ENCODE measurements at places on chromosomes 12 and 14.

DNA sequence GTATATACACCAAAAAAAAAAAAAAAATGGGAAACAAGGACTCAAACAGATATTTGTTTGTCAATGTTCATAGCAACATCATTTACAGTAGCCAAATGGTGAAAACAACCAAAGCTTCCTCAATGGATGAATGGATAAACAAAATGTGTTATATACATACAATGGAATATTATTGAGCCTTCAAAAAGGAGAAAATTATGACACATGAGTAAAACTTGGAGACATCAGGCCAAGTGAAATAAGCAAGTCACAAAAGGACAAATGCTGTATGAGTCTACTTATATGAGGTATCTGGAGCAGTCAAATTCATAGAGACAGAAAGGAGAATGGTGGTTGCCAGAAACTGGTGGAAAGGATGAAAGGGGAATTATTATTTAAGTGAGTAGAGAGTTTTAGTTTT is 7.8 kb downstream of the RNASE9 start:
- DNase-seq = no peak

DNA sequence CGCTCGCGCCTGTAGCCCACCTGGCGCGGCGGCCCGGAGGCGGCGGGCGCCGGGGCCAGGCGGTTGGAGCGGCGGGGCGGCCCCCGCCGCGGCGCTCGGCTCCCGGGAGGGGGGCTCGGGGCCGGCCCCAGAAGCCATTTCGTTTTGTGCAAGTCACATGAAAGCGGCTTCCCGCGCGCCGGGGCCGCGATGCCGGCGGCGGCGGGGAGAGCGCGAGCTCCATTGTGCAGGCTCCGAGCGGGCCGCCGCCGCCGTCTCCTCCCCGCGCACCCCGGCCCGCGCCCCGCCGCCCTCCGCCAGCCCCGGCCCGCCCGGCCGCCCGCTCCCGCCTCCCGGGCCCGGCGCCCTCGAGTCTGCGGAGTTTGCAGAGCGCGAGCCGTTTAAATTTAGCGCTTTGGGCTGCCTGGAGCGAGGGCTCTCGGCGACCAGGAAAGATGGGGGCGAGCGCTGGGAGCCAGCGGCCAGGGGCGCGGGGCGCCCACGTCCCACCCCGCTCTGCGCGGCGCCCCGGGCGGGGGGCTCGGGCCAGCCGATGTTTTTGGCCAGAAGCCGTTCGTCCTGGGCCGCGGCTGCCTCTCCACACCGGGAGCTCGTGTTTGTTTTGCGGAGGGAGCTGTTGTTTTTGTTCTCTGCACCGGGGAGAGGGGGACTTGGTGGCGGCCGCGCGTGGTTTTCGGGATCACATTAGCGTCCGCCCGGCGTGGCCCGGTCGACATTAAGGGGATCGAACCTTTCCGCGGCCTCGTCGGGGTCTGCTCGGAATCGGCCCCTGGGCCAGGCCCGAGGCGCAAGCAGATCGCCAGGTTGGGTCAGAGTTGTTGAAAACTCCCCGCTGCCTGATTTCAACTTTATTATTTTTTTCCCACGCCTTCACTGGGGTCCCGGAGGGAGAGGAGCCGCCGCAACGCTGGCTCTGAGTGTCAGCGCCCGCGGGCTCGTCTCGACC is 982 bp downstream of the BCL7A start:
- peak; percentile 58 for DNase-seq

DNA sequence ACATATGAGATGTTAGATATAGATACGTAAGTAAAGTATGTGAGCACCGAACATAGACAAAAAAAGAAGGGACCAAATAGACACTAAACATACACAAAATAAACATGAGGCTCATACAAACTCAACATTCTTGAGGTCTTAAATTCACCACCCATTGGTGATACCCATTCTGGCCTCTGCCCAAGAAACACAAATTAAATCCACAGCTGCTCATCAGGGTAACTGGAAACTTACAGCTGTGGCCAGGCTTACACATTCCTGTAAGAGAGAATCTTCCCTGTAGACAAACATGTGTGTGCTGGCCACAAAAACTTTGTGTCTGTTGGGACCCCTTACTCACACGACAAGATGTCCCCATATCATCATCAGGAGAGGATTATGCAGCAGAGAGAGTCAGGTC is 22.4 kb downstream of the MAGOHB start:
- DNase-seq = no peak

GRCh38 chr14:61395115-61395725 is 73.8 kb downstream of the PRKCH start:
- DNase-seq = no peak

GRCh38 chr12:102562836-102563425 is 82.6 kb upstream of the IGF1 start:
- DNase-seq = no peak

GRCh38 chr12:107135177-107135576 is 41.8 kb upstream of the CRY1 start:
- DNase-seq = no peak

DNA sequence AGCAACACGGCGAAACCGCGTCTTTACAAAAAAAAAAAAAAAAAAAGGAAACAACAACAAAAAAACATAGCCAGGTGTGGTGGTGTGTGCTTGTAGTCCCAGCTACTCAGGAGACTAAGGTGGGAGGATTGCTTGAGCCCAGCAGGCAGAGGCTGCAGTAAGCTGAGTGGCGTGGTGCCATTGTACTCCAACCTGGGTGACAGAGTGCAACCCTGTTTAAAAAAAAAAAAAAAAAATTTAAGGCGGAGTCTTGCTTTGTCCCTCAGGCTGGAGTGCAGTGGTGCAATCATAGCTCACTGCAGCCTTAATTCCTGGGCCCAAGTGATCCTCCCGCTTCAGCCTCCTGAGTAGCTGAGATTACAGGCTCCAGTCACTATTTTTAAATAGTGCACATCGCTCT is 18.2 kb upstream of the FIGNL2 start:
- no peak for DNase-seq

GRCh38 chr14:20143911-20144310 is 5.3 kb downstream of the OR4N5 start:
- no peak for DNase-seq

- DNase-seq = no peak
Observed at GRCh38 chr14:64623554-64624165, 73.9 kb downstream of the PPP1R36 start.

- DNase-seq = no peak
Observed at GRCh38 chr14:101496776-101497683, 64.3 kb upstream of the DIO3 start.

- DNase-seq = no peak
Observed at GRCh38 chr12:124159655-124160054, 135.2 kb upstream of the RFLNA start.

DNA sequence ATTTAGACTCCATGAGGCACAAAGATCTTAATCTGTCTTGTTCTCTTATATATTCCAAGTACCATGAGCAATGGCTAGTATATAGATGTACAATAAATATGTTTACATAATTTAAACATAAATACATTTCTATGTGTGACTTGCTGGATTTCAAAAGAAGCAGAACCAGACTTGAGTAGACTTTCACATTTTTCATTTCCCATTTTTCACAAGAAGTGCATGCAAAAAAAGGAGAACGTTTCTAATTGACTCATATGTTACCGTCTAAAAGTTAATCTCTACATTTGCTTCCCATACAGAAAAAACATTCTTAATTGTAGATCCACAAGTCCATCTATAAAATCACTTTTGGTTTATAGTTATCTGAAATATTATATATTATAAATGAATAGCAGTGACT is 256.5 kb upstream of the USP15 start:
- DNase-seq = no peak

DNA sequence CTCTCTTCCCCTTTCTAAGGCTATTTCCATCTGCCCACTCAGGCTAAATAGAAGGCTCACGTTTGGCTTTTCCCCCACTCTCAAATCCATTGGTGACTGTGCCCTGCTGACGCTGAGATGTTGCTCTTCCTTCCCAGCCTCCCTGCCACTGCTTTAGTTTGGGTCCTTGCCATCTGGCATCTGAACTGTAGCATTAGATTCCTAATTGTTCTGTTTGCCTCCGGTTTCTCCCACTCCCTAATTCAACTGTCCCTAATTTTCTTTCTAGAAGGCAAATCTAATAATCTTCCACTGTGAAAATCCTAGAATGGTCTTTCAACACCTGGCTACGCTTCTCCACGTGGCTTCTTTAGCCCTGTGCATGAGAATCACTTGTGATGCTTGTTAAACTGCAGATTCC is 37.6 kb upstream of the SMOC1 start:
- DNase-seq = no peak

- no peak for DNase-seq
Observed at GRCh38 chr14:67228325-67228984, 12.8 kb upstream of the PALS1 start.

GRCh38 chr14:104419865-104420505 is 159.6 kb upstream of the C14orf180 start:
- DNase-seq = peak; percentile 3

DNA sequence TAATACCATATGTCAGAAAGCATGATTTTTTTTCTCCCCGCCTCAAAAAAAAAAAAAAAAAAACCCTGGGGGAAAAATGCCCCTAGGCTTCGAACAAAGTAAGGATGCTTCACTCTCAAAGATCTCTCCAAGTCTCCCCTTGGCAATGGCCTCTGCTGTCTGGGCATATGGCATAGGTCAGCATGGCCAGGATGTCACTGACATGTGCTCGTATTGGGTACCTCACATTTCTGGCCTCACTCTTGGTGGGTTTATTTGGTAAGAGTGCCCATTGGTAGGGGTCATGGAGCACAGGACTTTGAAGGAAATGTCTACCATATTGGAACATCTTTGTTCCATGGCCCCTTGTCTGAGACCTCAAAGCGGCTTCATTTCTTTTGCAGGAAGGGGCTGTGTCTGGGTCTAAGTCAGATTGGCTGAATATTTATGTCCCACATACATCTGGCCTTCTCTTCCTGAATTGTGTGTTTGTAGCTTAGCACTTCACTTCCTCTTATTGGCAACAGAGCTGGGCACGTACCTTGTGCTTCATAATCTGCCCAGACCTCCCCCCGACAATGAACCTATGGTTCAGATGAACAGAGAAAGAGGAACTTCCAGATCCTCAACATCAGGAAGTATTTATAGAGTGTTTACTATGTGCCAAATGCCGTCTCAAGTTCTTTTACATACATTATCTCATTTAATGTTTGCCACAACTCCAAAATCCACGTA is 36.3 kb upstream of the OAS1 start:
- no peak for DNase-seq

DNA sequence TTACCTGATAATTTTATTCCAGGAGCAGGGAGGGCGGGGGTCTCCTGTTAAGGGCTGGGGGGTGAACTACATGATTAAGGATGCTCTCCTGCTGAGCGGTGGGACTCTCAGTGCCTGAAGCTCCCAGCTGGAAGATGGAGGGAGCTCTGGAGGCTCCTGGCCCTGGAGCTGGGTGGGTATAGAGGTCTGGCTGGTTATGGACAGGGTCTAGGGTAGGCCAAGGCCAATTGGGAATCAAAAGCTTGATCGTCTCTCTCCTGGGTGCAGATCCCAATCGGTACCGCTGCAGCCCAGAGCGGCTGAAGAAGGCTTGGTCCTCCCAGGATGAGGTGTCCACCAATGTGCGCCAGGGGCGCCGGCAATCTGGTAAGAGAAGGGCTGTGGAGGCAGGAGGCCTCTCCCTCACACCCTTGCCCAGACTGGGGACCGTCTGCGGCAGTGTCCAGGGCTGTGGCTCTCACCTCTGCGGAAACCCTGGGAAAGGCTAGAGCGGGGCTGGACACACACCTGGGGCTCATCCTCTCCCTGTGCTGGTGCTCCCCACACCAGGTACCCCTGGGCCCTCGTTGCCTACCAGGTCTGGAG is 28.4 kb downstream of the PLEKHG3 start:
- DNase-seq = no peak

- DNase-seq = no peak
Observed at GRCh38 chr12:38912116-38912515, 6.7 kb upstream of the CPNE8 start.

- DNase-seq = peak; percentile 87
Observed at GRCh38 chr14:98931911-98932310, 340.1 kb downstream of the BCL11B start.

DNA sequence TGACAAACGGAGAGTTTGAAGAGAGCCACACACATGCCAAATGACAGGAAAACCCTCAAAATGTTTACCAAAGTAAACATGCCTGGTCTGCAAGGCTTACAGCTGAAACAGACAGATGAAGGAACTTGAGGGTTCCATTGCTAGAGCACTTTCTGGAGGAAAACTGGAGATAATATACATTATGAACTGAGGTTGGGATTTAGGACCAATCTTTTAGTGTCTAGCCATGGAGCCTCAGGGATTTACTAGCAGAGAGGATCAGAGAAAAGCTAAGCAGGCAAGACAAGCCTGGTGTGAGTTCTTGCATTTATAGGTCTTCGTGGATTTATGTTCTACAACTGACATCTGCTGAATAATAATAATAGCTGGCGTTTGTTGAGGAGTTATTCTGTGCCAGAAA is 205.3 kb downstream of the AEBP2 start:
- DNase-seq = no peak

DNA sequence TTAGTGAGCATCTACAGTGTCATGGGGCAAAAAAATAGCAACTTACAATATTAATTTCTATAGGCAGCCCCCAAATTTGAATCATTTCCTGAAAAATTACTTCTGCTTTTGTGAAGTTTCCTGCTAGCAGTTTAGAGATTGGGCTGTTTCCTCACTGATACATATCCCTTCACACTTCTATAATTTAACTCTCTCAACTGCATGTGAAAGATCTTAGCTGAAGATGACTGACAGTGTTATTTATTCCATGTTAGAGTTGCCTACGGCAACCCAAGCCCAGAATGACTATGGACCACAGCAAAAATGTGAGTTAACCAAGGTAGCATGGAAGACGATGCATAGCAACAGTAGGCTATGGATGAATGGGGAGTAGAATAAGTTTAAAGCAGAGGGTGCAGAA is at the start of gene KLRG1:
Gene KLRG1, plus strand, starts transcription at position 134 of the 400 bp plus-strand sequence. Its CDS starts 90 bp downstream, at position 224.
- no peak for DNase-seq

DNA sequence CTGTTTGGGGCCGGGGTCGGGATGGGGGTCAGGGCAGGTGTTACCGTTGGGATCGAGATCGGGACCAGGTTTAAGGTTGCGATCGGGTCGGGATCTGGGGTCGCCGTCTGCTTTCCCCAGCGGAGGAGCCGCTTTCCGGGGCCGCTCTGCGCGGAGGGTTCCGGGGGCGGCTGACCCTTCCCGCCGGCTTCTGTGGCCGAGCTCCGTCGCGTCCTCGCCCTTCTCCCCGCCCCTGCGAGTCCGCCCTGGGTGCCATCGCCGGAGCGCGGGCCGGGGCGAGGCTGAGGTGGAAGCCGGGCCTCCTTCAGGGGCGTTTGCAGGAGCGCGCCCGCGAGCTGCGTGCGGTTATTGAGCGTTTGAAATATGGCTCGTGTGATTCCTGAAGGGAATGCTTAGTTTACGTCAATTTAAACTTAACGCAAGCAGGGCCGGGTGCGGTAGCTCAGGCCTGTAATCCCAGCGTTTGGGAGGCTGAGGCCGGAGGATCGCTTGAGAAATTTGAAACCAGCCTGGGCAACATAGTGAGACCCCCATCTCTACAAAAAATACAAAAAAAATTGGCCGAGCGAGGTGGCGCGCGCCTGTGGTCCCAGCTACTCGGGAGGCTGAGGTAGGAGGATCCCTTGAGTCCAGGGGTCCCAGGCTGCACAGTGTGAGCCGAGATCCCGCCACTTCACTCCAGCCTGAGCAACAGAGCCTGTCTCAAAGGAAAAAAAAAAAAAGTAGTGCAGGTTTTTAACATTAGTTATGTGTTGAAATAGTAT is 620 bp downstream of the PGAM5 start:
- peak; percentile 27 for DNase-seq
